ENCODE measurements at places on chromosomes 11 and 22.

DNA sequence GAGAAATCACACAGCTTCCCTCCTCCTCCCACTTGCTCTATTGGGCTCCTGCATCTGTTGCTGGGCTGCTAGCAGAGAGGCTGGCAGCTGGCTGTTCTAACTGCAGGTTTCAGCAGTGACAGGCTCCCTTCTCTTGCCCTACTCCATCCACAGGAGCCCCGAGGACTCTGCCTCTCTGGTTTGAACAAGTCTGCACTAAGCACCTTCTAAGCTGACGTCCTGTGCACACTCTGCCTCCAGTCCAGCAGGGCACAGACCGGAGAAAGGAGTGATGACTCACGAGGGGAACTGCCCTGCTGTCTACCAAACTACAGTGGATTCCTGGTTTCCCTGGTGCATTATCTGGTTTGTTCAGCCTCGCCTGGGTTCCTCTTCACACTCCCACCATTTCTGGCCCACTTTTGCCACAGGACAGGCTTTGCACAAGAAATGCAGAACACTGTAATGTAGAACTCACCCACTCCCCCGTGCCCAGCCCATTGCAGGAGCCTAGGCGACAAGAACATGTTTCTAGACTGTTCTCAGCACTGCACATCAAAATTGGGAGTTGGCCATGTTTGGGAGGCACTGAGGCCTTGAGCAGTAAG lies 26.0 kb downstream of the IL10RA start:
- no peak for DNase-seq

GRCh38 chr11:111409915-111410314 lies 30.8 kb upstream of the POU2AF1 start:
- DNase-seq: no peak

DNA sequence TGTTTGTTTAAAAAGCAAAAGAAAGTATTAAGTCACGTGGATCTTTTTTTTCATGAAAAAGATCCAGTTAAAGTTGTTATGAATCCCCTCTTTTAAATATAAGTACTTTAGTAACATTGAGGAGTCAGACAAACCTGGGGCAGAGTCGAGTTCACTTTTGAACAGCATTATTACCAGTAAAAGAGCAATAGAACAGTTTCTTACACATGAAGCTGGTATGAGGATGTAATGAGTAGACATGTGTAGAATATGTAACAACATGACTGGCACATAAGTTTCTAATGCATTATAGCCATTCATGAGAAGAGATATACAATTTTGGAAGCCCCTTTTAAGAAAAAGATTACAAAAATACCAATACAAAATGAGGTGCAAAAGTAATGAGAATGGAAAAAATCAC lies 7.6 kb upstream of the MUC15 start:
- peak; percentile 49 for DNase-seq

DNA sequence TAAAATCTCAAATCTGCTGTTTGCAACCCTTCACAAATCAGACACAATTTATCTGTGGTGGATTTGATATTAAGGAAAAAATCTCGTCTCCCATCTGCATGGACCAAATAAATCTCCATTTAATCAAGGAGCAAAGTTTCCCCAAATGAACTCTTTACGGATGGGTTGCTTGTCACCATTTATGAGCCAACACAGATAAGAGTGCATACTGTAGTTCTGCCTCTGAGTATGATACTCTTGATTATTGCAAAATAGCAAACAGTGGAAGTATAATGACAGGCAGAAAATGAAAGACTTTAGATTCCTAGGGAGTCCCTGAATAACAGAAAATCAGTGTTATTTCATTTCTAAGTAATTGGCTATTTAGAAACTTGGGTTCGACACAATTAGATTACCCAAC lies 1395.9 kb downstream of the FAM181B start:
- no peak for DNase-seq

- DNase-seq: no peak
These were observed 15.4 kb downstream of the TCIRG1 start for GRCh38 chr11:68053981-68054812.

GRCh38 chr22:40215266-40215665 lies 37.5 kb downstream of the TNRC6B start:
- DNase-seq: peak; percentile 18

- DNase-seq: no peak
These were observed 5.9 kb upstream of the BDNF start for GRCh38 chr11:27705873-27706820.

DNA sequence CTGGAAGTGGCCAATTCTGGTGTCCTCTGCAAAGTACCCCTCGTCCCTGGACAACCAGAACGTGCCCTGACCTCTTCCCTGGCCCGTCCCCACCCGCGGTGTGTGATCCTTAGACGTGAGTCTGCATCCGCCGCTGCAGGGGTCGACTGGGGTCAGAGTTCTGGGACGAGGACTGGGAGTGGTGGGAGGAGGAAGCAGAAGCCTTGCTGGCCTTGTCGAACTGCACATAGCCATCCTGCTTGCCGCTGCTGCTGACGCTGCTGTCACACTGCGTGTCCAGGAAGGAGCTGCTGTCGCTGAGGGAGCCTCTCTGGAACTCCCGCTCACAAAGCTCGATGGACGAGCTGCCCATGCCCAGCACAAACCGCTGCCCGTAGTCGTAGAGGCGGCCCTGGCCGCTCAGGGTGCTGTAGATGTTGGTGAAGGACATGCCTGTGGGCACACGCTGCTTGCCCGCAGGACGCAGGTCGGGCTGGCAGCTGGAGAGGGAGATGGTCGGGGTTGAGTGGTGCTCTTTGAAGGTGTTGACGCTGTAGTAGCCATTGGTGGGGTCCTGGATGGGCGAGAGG lies 69.1 kb downstream of the ST3GAL4 start:
- no peak for DNase-seq

GRCh38 chr11:12922980-12923507 lies 86.1 kb upstream of the RASSF10 start:
- DNase-seq: no peak

GRCh38 chr11:117734601-117735024 lies 62.4 kb downstream of the DSCAML1 start:
- DNase-seq: no peak

DNA sequence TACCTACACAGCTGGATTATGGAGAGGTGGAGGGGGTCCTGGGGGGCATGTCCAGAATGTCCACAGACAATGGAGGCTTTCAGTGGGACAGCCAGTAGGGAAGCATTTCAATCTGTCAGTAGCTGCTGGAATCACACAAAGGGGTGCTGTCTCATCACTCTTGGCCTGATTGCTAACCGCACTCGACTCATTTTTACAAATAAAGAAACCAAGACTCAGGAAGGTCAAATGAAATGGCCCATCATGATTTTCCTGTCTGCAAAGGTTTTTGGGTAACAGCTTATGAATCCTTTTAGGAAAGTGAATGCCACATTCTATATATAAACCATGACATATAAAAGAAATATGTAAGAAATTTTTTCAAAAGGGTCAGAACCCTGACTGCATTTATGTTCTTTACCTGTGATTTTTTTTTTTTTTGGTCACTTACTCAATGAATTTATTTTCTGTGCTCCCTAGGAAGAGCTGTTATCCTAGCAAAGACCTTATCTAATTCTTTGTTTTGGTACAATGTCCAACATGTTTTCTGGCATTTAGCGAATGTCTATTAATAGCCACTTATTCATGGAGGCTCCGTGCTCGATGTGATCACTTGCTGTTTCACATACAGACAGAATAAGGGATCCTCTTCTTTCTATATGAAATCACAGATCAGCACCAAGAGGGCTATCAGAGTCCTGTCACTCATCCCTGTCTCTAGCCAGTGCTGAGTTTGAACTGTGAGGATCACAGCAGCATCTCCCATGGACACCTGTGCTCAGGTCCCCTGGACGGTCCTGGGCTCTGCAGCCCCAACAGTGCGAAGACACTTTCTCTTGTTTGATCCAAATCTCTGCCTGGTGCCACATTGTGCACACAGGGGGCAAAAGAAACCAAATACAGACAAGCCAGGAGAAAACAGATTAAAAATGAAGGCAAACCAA lies 979.7 kb downstream of the NTM start:
- DNase-seq: no peak

- DNase-seq: no peak
These were observed 299.9 kb downstream of the DCDC1 start for GRCh38 chr11:31069447-31070205.

GRCh38 chr11:69818603-69819441 lies at the start of gene FGF3:
TSS of gene FGF3 (minus strand) at chr11:69819416. CDS start at chr11:69818933, 483 bp downstream.
- DNase-seq: no peak

GRCh38 chr11:111635706-111636045 lies 33.4 kb downstream of the SIK2 start:
- DNase-seq: peak; percentile 49

DNA sequence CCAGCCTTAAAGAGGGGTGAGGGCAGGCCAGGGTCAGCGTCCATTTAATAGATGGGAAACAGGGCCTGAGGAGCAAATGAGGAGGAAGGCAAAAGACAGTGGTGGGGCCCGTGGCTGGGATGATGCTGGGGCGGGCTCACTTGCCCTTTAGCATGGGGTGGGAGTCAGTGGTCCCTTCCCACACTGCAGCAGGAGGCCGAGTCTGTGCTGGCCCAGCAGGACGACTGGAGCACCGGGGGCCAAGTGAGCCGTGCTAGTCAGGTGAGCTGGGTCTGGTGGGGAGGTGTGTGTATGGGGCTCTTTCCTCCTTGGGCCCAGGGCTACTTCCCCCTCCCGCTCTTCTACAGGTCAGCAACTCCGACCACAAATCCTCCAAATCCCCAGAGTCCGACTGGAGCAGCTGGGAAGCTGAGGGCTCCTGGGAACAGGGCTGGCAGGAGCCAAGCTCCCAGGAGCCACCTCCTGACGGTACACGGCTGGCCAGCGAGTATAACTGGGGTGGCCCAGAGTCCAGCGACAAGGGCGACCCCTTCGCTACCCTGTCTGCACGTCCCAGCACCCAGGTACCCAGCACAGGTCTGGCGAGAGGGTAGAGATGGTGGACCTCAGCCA lies 12.8 kb downstream of the SCYL1 start:
- no peak for DNase-seq

DNA sequence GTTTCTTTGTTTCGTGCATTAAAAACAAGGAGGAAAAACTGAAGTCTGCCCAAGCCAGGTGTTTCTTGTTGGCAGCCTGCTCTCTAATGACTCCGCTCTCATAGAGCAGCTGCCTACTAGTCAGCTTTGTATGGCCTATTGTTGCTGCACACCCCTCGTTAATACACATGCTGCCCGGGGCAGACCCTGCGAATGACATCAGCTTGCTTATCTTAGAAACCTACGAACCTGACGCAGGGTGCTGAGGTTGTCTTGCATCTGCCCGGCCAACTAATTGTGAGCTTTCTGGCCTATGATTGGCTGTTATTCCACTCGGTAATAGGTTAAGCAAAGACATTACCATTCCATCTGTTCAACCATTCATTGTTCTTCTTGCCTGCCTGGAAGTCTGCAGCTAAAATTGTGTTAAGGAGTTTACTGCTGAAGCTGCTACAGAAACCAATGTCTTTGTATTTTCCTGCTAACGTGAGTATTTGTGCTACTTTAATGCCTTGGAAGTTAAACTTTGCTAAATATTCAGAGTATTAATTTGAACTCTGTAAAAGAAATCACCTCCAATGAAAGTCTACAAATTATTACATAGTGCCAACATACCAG lies 37.5 kb downstream of the ZC3H12C start:
- DNase-seq: no peak

GRCh38 chr11:32429477-32429876 lies 5.9 kb downstream of the WT1 start:
- no peak for DNase-seq

- DNase-seq: no peak
These were observed 134.9 kb downstream of the NXPE2 start for GRCh38 chr11:114813189-114813718.

GRCh38 chr11:21896216-21896615 lies 296.7 kb upstream of the ANO5 start:
- DNase-seq: no peak

GRCh38 chr11:34356576-34356912 lies 1.3 kb downstream of the ABTB2 start:
- DNase-seq: no peak

DNA sequence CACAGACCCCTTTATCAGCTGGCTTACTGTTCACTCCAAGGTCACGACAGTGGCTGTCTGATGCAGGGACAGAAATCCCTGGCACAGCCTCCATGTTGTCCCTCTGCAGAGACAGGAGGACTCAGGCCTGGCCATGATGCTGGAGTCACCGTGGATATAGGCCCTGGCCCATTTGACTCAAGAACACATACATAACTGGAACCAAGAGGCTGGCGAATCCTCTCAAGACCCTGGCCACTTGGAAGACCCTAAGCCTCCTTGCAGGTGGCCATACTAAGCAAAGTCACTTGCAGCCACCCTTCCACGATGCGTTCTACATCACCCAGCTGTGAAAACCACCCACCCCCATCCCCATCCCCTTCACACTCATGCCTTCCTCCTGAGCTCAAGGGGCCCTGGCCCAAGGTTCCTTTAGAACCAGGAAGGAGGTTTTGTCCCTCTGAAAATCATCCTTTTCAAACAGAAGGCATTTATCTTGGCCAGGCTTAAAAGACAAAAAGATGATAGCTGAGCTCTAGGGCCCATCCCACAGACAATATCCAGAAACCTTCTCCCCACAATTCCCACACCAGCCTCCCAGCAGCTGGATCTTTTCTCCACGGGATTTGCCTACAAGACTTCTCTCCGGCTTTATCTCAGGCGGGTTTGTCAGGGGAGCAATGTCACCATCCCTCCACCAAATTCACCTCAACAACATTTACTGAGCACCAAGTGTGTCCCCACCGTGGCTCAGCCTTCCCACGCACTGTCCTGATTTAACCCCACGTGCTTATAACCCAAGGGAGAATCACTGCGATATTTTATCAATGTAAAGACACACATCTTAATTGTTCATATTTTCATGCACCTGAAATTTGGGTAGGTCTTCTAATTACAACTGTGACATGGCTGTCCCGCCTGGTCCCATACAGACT lies 123.4 kb upstream of the SERPIND1 start:
- no peak for DNase-seq

DNA sequence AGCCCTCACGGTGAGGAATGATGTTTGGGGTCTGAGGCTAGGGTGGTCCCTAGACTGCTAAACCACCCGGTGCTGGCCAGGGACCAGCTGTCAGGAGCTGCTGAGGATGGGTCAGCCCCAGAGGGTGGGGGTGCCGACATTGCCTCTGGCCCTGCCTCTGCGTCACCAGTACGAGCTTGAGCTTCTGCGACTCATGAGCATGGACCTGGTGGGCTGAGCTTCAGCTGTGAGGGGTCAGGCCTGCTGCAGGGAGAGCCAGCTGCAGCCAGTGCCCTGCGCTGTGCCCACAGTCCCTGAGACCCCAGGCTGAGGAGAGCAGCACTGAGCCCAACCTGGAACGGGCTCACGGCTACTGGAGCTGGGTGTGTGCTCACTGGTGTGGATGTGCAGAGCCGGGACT lies 7.0 kb downstream of the DERL3 start:
- DNase-seq: no peak

DNA sequence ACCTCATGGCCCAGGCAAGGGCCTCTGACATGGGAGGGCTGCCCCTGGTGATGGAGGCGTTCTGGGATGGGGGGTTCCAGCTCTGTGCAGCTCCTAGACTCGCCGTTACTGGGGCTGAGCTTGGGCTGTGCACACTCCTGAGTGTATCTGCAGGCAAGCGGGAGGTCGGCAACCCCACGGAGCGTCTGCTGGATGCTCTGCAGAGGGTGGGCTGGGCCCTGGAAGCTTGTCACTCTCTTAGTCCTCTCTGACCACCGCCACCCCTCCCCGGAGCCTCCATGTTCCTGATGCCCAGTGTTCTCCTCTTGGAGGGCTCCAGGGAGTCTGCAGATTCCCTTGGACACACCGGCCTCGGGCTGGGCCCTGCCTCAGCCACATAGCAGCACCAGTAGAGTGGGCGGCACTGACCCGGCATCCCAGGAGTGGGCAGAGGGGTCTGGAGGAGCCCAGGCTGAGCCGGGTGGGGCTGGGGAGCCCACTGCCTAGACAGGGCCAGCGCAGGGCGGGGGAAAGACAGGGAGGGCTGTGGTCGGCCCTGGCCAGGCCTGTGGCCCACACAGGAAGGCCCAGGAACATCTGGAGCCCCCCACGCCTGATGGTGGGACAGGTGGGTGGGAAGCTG lies 20.6 kb upstream of the MUC5B start:
- DNase-seq: peak; percentile 9
